Type B pancreatic cell (in vitro differentiated cells): ENCODE measurements at places on chromosomes 5 and 9. TPM values are rescaled to one million over a fixed set of nuclear protein-coding genes. Genes with fewer than 3 reads are reported as not detected.

The NME5 gene
- total RNA-seq = 4.3 and 7.8 TPM in 2 replicates

DNA sequence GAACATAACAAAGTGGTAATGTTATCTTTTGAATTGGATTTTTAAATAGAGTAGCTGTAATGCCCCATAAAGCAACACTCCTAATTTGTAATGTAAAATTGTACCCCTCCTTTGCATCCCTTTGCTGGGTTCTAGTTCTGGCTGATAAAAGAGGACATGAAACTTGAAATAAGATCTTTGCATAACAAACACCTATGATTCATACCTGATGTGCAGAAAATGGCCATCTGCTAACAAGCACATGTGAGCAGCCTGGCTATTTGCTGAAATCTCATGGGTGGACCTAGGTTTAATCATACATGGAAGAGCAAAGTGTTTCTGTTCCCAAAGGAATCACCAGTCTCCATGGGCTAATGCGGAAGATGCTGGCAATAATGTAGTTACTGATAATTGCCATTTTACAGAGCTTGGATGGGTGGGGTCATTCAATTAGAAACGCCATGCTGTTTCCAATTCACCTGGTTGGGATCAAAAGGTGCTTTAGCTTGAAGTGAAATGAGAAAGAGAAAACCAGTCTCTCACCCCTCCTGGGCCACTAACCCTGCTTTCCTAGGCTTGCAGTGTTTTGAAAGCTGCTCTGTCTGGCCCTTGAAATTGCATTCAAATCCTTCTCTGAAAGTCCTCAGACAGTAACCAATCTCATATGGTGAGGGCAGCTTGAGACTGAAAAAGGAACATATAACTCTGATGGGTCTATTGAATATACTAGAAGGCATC lies 585.1 kb downstream of the TLE4 start:
- no peak overlapping the region for H3K27ac ChIP-seq
- no peaks in the 10 kb centered on the region for H3K36me3 ChIP-seq
- no peak overlapping the region for H3K4me3 ChIP-seq
- no peak for DNase-seq

The CLTA gene
- total RNA-seq = 220 and 233 TPM in 2 replicates

- H3K27me3 ChIP-seq = no peaks in the 10 kb centered on the region
- peaks cover 8% of the 10 kb centered on the region for H3K4me1 ChIP-seq
- no peak for DNase-seq
- no peak overlapping the region for H3K4me3 ChIP-seq
- H3K27ac ChIP-seq = no peak overlapping the region
- peaks cover 4% of the 10 kb centered on the region for H3K36me3 ChIP-seq
Measured at GRCh38 chr9:13095056-13095455, 184.4 kb downstream of the MPDZ start.

DNA sequence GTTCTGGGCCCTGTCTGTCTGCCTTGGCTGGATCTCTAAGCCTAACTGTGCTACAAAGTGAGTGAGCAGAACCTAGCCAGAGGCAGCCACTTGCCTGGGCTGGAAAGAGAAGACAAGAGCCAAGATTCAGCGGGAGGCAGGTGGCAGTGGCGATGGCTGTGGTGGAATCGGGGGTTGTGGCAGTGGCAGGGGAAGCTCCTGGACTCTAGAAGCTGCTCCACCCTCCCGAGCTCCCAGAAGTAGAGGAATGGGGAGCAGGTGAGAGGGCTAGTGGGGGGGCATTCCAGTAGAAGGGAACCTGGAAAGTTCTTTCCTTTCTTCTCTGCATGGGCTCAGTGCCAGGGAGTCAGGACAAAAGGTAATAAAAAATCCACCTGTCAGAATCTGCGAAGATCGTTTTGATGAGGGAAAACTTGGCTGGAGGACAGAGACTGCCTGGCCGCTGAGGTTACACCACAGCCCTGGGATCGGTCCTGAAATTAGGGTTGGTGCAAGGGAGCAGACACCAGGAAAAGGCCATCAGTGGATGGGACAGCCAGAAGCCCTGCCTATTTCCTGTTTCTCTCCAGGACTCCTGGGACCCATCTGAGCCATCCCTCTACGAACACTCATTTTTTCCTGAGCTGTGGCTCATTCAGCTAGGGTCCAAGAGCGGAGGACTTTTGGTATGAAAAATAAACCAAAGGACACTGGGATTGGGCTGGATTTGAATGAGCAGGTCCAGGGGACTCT lies 1.6 kb downstream of the CRAT start:
- H3K36me3 ChIP-seq = no peaks in the 10 kb centered on the region
- peak overlapping the region; percentile 95 for H3K4me3 ChIP-seq
- H3K27me3 ChIP-seq = peaks cover 4% of the 10 kb centered on the region
- H3K27ac ChIP-seq = peak overlapping the region; percentile 75

DNA sequence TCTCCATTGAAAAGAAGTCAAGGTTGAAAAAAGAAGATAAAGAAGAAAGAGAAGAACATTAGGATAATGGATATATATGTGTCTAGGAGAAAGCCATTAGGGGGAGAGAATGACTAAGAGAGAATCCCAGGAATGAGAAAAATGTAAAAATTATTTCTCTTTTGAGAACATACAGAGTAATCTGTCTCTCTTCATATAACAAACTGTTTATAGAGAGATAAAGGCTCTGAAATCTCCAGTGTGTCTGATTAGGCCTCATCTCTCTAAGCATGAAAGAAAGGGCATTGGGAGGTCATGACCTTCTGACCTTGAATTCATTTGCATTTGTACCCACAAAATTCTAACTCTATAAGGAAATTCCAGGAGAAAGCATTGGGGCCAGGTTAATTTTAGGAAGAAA lies 3.5 kb upstream of the MPDZ start:
- no peaks in the 10 kb centered on the region for H3K36me3 ChIP-seq
- peaks cover 28% of the 10 kb centered on the region for H3K4me1 ChIP-seq
- peak overlapping the region; percentile 20 for H3K27ac ChIP-seq
- H3K27me3 ChIP-seq = peaks cover 2% of the 10 kb centered on the region

DNA sequence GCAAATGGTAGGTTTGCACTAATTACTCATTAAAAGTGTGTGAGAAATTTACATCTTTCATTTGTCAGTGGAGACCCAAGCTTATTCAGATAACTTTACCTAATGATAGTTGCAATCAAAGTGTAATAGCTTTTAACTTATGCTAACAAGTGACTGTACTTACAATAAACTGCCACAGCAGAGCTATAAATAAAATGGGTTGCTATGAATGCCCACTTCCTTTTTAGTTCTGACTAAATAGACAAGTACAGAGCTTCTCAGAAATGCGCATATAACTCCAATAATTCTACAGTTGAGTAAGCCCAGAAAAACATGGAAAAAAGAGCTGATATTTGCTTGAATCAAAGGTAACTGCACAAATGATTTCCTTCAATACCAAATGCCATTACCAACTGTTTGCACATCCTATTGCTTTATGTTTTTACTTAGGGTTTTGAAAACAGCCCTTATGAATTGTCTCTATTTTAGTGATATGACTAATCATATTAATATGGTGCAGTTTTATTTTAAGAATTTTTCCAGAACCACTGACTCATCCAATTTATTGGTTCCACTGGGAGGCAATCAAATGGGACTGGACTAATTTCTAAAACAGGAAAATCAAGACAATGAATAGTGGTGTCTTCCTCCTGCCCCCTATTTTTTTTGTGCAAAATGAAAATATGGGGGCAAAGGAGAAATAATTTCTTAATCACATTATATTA lies 84.1 kb downstream of the PPP2R2B start:
- H3K27me3 ChIP-seq = peaks cover 18% of the 10 kb centered on the region
- H3K4me1 ChIP-seq = peaks cover 30% of the 10 kb centered on the region
- no peak overlapping the region for H3K27ac ChIP-seq
- DNase-seq = no peak
- no peak overlapping the region for H3K4me3 ChIP-seq

DNA sequence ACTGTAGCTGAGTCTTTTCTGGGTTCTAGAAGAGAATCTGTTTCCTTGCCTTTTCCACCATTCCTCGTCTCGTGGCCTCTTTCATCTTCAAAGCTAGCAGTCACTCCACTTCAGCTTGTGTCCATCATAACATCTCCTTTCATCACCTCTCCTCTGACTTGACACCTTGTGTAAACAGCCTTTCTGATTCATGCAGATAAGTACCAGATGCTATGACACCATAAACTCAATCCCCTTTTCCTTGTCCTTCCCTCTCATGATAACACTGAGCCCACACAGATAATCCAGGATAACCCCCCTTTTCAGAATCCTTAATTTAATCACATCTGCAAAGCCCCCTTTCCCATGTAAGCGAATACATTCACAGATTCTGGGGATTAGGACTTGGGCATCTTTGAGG lies 95.5 kb downstream of the SNX24 start:
- H3K4me1 ChIP-seq = peaks cover 18% of the 10 kb centered on the region
- H3K27me3 ChIP-seq = no peaks in the 10 kb centered on the region
- DNase-seq = no peak
- H3K4me3 ChIP-seq = no peak overlapping the region

The GPR151 gene
- not detected in 2 replicates for total RNA-seq

DNA sequence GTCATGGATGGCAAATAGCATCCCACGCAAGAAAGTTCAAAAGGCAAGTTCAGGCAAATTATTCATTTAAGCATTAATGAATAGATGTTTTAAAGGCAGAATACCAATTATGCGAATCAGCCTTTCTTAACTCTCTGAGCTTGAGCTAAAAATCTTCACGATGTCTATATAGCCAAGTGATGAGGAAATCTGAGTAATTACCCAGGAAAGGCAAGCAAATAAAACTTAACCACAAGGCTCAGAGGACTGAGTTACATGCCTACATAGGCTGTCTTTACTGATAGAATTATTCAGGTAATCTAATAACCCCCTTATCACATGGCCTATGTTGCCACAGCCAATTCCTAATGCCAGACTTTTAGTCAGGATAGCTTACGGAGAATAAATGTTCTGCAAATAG lies 120.8 kb upstream of the MTAP start:
- H3K36me3 ChIP-seq = no peaks in the 10 kb centered on the region
- no peak for DNase-seq
- H3K27me3 ChIP-seq = no peaks in the 10 kb centered on the region
- H3K27ac ChIP-seq = no peak overlapping the region
- H3K4me3 ChIP-seq = no peak overlapping the region

DNA sequence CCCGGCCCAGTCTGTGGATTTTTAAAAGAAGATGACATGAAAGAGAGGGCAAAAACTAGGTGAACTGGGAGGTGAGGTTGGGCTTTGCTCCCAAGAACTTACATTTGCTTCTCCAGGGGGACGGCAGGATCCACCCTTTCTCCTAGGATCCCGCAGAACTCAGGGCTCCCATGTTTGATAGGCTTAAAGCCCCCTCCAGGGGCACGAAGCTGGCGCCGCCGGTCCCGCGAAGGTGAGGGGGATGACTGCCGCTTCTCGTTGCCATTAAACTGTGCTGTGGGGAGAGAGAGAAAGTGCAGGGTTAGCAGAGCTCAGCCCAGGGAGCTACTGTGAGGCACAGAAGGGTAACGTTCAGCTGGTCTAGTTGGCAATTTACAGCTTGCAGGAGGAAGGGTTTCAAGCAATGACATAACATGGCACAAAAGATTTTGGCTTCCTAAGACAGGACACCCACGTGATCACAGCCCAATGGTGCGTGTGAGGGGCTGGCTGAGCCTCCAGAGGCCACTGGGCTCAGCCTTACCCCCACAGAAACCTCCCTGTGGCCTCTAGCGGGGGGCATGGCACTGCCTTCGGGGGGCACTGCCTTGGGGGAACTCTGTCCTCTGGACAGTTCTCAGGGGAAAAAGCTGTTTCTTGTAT lies 52.0 kb upstream of the SLC25A51 start:
- peaks cover 29% of the 10 kb centered on the region for H3K36me3 ChIP-seq
- H3K27ac ChIP-seq = no peak overlapping the region
- no peaks in the 10 kb centered on the region for H3K27me3 ChIP-seq
- peaks cover 6% of the 10 kb centered on the region for H3K4me1 ChIP-seq
- no peak for DNase-seq

The SLC34A1 gene
- total RNA-seq = 0.12 and 0.22 TPM in 2 replicates

- peaks cover 38% of the 10 kb centered on the region for H3K36me3 ChIP-seq
- H3K4me3 ChIP-seq = peak overlapping the region; percentile 13
- DNase-seq = no peak
- no peaks in the 10 kb centered on the region for H3K27me3 ChIP-seq
- H3K27ac ChIP-seq = peak overlapping the region; percentile 79
Measured at GRCh38 chr5:59020611-59021285, 437.9 kb downstream of the RAB3C start.

DNA sequence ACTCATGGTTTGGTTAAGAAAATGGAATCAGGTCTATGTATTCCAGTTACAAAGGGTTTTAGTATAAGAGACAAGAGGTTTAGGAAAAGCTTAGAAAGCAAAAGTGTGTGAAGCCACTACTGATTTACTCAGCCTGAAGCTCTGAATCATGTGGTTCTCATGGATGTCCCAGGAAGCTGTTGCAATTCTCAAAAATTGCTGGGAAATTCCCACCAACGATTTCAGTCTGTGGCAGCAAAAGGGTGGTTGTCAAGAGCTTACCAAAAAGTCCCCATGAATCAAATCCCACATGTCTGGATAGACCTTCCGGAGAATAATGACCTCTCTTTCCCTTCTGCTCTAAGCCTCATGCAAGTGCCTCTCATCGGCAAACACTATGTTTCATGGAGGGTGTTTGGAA lies 929.9 kb downstream of the TLE4 start:
- H3K4me1 ChIP-seq = peaks cover 43% of the 10 kb centered on the region
- H3K4me3 ChIP-seq = no peak overlapping the region
- DNase-seq = no peak

DNA sequence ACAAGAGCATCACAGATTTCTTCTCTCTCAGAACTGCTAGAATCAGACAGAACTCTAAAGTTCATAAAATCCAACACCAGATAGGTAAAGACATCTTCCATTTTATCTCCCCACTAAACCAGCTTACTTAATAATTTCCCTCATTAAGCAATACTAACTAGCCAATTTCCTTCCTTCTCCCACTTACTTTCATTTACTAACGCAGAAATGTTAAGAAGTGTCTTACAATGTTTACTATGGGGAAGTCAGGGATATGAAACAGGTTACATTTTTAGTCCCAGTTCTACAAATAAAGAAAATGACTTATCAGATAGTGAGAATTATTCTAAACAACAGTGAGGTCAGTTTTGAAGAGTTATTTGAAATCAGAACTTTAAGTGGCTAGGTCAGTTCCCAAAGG lies 236.5 kb downstream of the FBXL17 start:
- H3K4me3 ChIP-seq = no peak overlapping the region
- H3K27me3 ChIP-seq = no peaks in the 10 kb centered on the region
- H3K36me3 ChIP-seq = no peaks in the 10 kb centered on the region
- H3K4me1 ChIP-seq = peaks cover 4% of the 10 kb centered on the region

The PTGES gene
- total RNA-seq = 29.1 and 67.1 TPM in 2 replicates

The STXBP1 gene
- 43.1 and 48.8 TPM in 2 replicates for total RNA-seq

GRCh38 chr9:124309667-124310084 lies 51.9 kb downstream of the NEK6 start:
- no peak overlapping the region for H3K4me3 ChIP-seq
- H3K4me1 ChIP-seq = peaks cover 11% of the 10 kb centered on the region
- no peak for DNase-seq
- H3K36me3 ChIP-seq = peaks cover 4% of the 10 kb centered on the region
